ENCODE measurements at places on chromosomes 5 and 9.
A peak's percentile ranks its signal among the peaks of the same experiment; 100 is the strongest.

DNA sequence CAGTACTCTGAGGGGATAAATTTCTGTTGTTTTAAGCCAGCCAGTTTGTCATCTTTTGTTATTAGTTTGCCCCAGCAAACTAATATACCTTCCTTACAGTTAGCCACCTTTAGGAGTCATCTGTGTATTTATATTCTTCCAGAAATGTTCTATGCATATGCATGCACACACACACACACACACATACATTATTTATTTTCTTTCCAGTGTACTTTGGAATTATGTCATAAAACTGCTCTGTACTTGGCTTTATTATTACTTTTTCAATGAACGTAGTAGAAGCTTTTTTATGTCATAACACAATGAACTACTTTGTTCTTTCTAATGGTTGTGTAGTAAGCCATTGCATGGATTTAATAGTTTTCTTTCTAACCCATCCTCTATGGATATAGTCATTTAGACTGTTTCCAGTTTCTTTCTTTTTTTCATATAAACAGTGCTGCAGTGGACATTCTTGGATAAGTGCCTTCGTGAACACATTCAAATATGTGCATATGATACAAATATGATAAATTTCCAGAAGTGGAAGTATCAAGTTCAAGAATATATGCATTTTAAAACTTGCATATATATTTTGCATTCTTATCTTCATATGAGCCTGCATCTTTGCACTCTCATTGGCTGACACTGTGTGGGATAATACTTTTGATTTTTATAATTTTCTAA, 26.6 kb upstream of the DAB2 start:
- DNase-seq = no peak

DNA sequence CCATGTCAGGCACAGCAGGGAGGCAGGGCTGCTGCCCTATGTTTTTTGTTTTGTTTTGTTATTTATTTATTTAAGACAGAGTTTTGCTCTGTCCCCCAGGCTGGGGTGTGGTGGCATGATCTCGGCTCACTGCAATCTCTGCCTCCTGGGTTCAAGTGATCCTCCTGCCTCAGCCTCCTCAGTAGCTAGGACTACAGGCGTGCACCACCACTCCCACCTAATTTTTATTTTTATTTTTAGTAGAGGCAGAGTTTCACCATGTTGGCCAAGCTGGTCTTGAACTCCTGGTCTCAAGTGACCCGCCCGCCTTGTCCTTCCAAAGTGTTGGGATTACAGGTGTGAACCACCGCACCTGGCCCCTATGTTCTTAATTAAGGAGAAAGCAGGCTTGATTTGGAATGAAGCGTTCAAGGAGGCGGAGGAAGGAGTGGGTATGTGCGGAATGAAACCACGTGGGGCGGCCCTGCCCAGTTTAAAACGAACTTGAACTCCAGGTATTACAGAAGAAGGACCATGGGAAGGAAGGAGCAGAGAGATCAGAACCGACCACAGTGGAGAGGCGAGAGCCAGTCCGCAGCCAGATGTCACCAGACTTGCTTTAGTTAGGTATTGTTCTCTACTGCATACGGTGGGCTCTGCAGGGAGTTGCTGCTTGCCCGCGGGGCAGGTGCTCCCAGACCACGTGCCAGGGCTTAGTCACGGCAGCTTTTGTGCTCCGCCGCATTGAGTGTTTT, 34.9 kb upstream of the EPB41L4B start:
- peak; percentile 65 for DNase-seq

DNA sequence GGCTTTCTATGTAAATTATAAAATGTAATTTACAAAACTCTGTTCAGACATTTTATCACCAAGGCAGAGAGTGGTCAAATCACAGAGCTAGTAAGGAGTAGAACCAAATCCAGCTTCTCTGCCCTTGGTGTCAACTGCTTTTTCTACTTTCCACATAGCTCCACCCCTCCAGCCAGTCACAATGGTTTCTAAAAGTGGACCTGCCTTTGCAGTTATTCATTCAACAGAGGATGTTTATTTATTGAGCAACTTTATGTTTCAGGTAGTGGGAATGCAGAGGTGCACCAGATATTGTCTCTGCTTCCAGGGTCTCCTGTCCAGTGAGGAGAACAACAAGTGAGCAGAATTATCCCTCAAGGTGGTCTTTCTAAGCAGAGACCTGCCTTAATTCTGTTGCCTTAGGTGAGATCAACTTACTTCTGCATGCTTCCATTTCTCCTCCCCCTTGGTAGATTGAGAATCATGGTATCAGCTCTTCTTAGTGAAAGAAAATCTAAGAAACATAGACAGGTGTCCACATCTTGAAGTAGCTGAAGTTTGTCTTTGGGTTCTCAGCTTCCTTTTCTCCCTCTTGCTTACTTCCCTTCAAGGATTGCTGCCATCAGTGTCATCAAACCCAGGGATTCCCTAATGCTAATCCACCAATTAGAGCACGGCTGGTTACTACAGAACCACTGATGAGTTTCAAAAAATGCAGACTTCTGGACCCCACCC, 17.2 kb upstream of the PDCD1LG2 start:
- DNase-seq = no peak

GRCh38 chr9:89786655-89787054, 181.8 kb downstream of the GADD45G start:
- no peak for DNase-seq

- DNase-seq = no peak
Observed at GRCh38 chr9:15606643-15607472, 54.0 kb downstream of the CCDC171 start.

GRCh38 chr9:75464726-75465125, 376.4 kb downstream of the OSTF1 start:
- no peak for DNase-seq

DNA sequence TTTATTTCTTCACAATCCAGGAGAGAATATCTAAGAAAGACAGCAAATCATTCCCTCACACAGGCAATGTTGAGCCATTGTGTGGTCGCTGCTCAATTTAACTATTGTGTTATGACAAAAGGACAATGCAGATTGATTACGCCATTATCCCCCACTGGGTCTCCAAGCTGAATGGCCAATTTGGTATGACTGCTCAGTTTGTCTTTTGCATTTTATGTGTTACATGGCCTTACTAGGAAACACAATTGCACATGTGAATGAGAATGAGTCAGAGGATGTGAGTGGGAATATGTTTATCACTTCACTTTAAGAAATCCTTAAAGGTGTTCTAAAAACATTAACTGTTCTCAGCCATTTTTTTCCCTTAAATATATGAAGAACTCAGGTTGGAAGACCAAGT, 108.3 kb downstream of the FAM174A start:
- no peak for DNase-seq

DNA sequence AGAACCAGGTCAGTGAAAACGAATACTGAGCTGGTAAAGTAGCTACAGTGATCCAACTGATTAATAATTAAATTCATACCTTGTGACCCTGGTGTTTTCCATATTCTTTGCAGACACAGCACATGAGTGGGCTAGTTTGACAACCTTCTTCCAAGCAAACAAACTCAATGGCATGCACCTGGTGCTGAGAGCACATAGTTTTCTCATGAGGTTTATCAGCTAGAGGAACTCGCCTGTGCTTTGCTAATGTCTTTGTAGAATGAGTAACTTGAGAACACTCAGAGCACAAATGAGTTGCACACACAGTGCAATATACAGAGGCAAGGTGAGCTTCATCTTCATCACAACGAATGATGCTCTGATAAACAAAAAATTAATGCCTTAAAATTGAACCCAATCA, 12.6 kb downstream of the TRIM23 start:
- no peak for DNase-seq

- DNase-seq = no peak
Observed at GRCh38 chr9:19587678-19588077, 178.9 kb downstream of the ACER2 start.

- DNase-seq = no peak
Observed at GRCh38 chr5:40233268-40233667, 446.4 kb upstream of the PTGER4 start.

DNA sequence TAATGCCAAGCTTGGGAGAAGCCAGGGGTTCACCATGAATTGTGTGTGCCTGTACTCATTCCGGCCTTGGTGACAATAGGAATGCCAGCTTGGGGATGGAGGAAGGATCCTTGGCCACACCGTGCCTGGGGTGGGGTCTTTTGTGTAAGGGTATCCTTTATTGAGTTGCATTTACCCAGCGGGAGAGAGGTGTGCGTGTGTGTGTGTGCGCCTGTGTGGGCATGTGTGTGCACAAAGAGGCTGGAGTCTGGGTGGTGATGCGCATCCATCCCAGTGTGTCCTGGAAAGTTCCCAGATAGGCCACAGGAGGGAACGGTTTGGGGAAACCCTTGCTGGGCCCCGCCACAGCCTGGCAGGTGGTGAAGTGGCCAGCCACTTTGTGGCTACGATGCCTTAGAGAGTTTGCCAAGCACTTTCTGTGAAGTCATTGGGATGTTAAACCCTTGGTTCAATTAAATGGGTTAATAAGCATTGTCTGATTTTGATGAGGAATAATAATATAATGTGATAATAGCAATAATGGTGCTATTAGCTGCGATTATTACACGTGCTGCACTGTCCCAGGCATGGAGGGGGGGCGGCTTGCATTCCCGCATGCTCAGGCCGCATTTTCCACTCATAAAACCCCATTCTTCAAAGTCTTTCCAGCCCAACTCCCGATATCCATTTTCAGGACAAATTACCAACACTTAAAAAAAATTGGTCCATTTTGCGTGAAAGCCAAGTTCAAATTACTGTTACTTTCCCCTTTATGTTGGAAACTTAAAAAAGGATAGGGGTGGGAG, 13.7 kb downstream of the PITX1 start:
- DNase-seq = no peak

DNA sequence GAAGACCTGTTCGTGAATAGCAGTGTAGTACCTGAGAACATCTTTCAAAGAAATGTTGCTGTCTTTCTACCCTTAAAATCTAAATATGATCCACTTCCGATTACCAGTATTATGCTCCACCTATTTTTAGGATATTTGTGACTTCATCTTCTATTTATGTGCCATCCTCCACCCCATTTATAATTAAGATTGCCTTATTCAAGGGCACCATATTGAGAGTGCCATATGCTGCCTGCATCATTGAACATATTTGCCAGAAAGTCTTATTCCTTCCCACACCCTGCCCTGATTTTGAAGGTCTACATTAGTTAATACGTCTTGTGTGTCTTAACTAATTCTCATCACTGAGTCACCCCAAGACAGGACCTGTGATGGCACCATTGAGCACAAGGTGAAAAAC, 1076.7 kb downstream of the CDH12 start:
- DNase-seq = no peak

DNA sequence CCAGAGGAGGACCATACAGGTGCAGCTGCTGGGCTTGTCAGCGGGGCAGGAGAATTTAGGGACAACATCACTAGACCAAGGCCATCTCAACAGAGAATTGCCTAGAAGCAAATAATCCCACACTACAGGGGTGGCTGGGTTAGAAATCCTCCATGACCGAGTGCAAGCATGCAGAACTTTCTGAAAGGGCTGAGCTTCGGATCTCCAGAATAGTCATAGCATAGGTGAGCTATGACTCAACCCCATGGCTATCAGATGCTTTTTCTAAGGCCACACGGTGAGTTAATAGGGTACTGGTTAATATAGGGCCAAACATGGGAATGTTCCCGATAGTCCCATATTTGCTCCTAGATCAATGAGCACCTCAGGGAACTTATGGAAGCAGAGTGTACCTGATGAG, 4.2 kb downstream of the KCNIP1 start:
- no peak for DNase-seq

- no peak for DNase-seq
Observed at GRCh38 chr9:71791875-71792274, 23.6 kb upstream of the CEMIP2 start.

DNA sequence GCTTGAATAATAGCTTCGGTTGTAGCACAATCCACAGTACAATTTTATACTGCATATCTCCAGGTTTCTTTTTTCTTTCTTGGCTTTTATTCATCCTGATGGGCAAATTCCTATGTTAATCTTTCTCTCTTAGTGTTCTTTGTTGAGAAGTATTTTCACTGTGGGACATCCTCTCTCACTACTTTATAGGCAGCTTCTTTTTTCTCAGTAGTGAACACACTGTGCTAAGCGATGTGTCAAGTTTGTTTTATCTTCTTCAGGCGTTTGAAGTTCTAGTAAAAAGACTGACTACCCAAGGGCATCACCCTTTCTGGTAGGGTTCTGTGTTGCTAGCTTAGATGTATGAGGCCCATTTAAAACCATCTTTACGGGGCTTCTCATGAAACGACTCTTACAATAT, 182.1 kb downstream of the FAM170A start:
- no peak for DNase-seq

DNA sequence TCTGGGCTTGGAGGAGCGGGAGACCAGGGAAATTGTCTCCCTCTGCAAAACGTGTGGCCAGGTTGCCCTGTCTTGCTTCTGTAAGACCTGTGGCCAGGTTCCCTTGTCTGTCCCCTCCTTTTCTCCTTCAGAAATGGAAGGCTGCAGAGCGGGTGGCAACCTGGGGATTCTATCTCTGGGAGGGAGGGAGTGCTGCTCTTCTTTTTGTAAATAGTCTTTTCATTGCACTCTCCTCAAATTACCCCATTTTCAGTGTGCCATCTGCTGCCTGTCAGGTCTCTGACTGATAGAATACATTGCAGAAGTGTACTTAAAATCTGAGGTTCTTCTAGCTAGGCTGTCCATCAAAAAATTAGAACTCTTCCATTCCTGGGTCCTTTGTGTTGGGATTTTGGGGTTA, 126.0 kb downstream of the GABRB2 start:
- DNase-seq = peak; percentile 44

DNA sequence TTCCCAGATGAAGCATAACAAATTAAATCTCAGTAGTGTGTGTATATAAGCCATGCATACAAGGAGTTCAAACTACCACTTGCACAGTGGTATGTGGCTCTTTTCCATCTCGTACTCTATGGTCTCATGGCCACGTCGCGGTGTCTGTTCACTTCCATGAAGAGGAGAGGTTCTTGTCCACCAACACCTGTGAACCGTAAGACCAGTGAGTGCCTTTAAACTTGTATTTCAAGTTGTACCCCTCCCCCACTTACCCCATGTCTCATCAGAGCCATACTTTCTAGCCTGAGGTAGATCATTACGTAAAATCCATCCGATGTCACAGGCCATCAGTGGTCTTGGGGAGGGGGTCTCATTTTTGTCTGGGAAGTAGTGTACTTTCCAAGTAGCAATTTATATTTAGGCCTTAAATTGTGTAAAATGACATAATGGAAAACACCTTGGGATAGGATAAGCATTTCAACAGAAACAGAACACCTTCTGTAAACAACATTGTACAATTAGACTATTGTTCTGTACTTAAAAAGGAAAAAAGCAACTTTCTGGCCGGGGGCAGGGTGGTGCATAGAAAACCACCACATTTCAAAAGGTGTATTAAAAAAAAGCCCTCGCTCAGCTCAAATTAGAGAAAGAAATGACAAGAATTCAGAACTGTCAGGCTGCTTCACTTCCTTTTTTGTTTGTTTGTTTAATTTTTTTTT, 163.0 kb downstream of the SMARCA2 start:
- no peak for DNase-seq

Measured in NCI-H524 treated with DMSO at 0.1 percent for 48 hours (cell line).